ENCODE measurements at places on chromosomes 16 and 17.

DNA sequence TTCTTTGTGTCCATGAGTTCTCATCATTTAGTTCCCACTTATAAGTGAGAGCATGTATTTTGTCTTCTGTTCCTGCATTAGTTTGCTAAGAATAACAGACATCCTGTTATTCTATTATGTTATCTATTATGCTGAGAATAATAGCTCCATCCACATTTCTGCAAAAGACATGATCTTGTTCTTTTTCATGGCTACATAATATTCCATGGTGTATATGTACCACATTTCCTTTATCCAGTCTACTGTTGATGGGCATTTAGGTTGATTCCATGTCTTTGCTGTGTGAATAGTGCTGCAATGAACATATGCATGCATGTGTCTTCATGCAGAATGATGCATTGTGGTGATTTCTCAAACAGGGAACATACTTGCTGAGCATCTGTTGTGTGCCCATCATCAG, 21.4 kb downstream of the PIK3R5 start:
- no peak for DNase-seq

- no peak for DNase-seq
These were observed 71.9 kb downstream of the SDR42E1 start for GRCh38 chr16:81939164-81940056.

GRCh38 chr16:50367777-50368409, 895 bp downstream of the BRD7 start:
- peak; percentile 30 for DNase-seq

- DNase-seq, result peak; percentile 13
These were observed 49.7 kb downstream of the SMG6 start for GRCh38 chr17:2253768-2254406.

GRCh38 chr16:30060346-30060745, 5.2 kb upstream of the ALDOA start:
- DNase-seq, result no peak

All from cardiac fibroblast (primary cell).